Activated B cell treated with CpG ODN at 0.5 μM for 24 hours (primary cell): ENCODE measurements at places on chromosomes 11 and 22.

GRCh38 chr11:61120706-61121191, 18.5 kb downstream of the CD5 start:
- DNase-seq: no peak

DNA sequence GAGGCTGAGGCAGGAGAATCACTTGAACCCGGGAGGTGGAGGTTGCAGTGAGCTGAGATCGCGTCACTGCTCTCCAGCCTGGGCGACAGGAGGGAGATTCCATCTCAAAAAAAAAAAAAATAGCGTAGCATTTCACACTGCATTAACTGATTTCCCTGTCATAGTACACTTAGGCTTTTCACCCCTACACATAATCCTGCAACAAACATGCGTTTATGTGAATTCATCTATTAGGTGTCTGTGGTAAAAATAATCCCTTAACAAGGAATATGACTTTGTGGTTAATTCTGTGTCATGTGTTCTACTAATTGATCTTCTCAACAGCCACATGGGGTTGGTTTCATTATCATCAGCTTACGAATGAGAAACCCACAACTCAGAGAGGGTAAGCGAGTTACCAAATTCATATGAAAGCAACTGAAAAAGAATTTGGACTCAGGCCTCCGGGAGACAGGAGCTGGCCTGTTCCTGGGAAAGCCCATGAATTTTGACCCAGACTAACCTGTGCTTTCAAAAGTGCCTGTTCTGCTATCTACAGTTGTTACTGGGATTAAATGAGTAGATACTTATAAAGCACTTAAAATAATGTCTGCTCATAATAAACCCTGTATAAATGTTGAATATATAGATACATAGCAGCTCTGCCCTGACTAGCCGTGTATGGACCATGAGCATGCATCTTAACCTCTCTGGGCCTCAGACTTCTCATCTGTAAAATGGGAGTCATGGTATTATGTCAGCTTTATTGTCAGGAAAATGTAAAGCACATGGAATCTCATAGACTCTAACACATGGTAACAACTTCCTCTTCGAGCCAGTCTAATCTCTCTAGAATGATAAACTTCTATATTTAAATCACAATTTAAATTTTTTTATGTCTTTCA, 36.6 kb downstream of the KCNJ1 start:
- DNase-seq: no peak

GRCh38 chr22:41382098-41382578, 396 bp downstream of the TEF start:
- DNase-seq: no peak

GRCh38 chr11:131465746-131466145, 95.3 kb downstream of the NTM start:
- no peak for DNase-seq

GRCh38 chr22:46754110-46754799, 8.2 kb upstream of the TBC1D22A start:
- no peak for DNase-seq

DNA sequence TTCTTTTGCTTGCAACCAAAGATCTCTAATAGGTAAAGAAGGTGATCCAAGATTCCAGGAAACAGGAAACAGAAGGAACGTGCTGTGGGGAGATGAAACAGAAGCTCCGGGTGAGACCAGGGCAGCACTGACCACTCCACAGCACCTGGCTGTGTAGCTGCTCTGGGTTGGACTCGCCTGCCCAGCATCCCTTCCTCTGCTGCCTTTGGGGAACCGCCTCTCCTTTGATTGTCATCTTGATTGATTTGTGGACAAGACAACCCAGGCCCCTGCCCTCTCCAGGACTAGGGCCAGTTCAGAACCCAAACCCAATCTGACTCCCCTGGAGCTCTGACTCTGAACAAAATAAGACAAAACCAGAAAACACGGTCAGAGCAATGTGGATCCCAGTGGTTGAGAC, 14.7 kb upstream of the APOBEC3A start:
- DNase-seq: no peak

DNA sequence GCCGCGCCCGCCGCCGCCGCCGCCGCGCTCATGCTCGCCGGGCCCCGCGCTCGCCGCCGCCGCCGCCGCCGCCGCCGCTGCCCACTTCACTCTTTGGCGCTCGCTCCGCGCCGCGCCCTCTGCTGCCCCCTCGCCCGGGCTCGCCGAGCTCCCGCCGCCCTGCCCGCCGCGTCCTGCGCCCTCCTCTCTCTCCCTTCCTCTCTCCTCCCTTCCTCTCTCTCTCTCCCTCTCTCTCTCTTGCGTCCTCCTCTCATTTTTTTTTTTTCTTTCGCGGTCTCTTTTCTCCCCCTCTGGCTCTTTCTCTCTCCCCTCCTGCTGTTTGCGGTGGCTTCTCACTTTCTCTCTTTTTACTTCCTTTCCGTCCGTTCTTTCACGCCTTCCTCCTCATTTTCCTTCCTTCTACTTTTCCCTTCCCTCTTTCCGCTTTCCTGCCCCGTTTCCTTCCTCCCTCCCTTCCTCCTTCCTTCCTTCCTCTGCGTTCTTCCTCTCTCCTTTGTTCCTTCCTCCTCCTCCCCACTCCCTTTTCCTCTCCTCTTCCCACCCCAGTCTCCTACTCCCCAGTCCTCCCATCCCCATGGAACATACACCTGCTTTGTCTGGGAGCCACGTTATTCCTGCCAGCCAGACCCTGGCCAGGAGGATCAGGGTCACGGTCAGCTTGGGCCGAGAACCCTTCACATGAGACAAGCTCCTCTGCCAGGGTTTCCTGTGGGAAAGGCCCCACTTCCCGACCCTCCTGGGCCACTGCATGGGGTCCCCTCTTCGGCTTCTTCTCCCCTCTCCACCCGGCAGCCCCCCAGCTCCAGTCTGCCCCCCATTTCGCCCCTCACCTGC, 19.3 kb upstream of the SHISAL1 start:
- no peak for DNase-seq

DNA sequence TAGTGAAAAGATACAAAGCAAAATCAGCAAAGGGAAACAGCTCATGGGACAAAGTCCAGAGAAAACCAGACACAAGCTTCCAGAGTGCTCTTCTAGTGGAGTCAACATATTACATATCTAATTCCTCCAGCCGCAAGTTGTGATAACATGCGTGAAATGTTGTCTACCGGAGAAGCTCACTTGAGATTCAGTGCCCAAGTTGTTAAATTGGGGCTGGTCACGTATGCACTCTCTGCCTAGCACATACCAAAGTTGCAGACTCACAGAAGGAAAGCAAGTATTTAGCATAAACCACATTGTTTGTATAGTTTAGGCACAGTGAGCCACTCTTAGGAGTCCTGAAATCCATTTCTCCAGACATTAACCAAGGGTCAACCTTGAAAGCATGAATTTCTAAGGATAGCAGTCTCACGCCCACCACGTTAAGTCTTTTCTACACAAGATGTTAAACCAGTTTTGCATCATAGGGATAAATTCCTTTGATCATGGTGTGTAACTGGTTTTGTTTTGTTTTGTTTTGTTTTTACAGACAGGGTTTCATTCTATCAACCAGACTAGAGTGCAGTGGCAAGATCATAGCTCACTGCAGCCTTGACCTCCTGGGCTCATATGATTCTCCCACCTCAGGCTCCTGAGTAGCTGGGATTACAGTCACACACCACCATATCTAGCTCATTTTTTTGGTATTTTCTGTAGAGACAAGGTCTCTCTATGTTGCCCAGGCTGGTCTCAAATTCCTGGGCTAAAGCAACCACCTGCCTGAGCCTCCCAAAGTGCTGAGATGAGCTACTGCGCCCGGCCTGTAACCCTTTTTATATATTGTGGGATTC, 39.5 kb upstream of the EP300 start:
- no peak for DNase-seq

GRCh38 chr22:46019351-46019750, 42.4 kb upstream of the WNT7B start:
- DNase-seq: no peak

GRCh38 chr11:15341587-15341986, 226.9 kb downstream of the INSC start:
- DNase-seq: no peak

DNA sequence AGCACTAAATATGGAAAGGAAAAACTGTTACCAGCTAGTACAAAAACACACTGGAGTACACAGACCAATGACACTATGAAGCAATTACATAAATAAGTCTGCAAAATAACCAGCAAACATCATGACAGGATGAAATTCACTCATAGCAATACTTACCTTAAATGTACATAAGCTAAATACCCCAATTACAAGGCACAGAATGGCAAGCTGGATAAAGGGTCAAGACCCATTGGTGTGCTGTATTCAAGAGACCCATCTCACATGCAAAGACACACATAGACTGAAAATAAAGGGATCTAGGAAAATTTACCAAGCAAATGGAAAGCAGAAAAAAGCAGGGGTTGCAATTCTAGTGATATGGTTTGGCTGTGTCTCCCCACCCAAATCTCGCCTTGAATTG, 44.0 kb upstream of the CALCA start:
- DNase-seq: no peak

- no peak for DNase-seq
Measured at GRCh38 chr11:12331239-12331874, 46.0 kb upstream of the PARVA start.

DNA sequence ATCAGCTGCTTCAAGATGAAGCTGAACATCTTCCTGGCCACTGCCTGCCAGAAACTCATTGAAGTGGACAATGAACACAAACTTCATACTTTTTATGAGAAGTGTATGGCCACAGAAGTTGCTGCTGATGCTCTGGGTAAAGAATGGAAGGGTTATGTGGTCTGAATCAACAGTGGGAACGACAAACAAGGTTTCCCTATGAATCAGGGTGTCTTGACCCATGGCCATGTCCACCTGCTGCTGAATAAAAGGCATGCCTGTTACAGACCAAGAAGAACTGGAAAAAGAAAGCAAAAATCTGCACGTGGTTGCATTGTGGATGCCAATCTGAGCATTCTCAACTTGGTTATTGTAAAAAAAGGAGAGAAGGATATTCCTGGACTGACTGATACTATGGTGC, 22.2 kb upstream of the BIRC3 start:
- no peak for DNase-seq

DNA sequence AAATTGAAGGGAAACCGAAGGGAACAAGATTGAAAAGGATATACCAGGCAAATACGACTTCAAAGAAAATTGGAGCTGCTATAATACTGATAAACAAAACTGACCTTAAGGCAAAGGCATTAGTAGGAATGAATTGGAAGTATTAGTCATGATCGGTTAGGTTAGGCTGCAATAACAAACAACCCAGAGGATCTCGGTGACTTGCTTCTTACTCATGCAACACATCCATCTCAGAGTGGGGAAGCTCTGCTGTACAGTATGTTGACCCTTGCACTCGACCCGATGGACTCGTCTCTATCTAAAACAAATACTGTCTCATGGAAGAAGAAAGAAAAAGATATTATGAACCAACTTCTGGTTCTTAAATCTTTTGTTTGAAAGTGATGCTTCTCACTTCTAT, 42.3 kb downstream of the SPATA19 start:
- DNase-seq: no peak

- no peak for DNase-seq
Measured at GRCh38 chr11:68338051-68338780, 25.8 kb downstream of the LRP5 start.

DNA sequence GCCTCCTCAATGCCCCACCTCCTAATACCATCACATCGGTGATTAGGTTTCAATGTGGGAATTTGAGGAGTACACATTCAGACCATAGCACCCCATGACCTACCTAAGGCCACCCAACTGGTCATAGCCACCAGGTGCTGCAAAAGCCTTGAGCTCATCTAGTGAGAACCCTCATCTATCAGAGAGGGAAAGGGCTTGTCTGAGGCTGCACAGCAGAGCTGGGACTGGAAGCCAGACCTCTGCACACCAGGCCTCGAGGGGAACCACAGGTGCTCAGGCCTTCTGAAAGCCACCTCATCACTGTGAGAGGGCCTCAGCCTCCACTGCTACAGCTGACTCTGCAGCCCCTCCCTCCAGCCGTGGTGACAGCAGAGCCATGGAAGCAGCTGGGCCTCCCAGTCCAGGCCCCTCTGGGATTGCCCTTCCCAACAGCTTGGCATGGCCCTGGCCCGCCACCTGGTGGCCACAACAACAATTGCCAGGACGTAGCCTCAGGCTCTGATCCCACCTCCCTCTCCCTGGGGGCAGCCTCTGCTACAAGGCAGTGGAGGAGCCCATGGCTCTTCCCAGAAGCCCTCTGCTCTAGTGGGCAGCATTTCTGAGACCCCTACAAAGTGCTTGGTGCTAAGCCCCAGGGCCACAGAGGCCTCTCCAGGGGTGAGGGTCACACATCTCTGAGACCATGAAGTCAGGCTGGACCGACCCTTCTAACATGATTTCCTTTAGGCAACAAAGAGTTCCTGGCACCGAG, 41.0 kb upstream of the PRDM11 start:
- DNase-seq: peak; percentile 63

DNA sequence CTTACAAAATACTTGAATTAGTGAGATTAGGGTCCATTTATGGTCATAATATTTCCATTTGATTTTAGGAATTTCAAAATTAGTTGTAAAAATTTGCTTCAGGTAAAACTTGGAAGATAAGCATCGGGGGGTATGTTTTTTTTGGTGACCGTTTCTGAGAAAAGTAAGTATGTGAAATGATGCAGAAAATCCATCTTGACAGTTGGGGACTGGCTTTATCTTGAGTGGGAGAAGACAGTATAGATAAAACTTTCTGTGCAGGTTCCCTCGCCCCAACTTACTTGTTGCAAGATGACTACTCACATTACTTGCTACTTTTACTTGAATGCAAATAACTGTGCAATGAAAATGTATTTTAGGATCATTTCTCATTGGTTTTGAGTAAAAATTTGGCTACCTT, 49.5 kb downstream of the DNAJC24 start:
- DNase-seq: no peak

GRCh38 chr11:102288725-102289083, 28.6 kb upstream of the BIRC3 start:
- DNase-seq: no peak

DNA sequence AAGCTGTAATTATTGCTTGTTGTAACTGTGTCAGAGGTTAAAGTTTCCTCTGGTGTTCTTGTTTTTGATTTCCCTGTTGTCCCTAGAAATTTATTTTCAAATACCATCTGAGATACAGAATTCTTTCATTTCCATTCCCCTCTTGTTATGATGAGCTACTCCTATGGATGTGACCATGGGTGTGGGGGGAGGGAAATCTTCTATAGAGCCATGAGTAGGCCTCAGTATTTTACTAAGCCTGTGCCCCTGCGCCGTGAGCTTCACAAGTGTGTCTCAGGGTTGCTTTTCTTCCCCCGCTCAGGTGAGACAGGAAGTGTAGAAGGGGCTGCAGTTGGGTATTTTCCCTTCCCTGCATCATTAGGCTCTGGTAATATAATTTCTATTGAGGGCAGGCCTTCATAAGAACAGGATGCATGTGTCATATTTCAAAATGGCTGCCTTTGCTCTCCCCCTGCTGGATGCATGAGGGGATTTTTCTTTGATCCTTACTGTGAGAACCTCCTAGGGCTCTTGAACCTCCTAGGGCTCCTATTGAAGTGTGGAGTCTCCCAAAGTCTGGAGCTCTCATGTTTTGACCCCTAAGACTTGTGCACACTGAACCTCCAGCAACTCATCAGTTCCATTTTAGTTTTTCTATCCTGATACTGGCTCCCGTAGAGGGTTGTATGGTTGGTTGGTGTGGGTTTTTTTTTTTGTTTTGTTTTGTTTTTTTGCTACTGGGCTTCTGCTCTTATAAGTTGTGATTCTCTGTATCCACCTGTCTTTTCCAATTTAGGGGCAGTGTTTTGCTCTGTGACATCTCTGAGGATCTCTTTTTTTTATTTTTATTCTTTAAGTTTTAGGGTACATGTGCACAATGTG, 658.2 kb downstream of the NTM start:
- no peak for DNase-seq

GRCh38 chr22:46448333-46448732, 89.1 kb downstream of the CELSR1 start:
- DNase-seq: no peak

GRCh38 chr22:42892156-42892555, 35.1 kb upstream of the ARFGAP3 start:
- DNase-seq: no peak
